Stimulated activated CD4-positive, alpha-beta T cell treated with anti-CD3 and anti-CD28 coated beads, Interleukin-1b, Interleukin-23, amount 100 ng/mL, for 24 hours (primary cell): ENCODE measurements at places on chromosomes 11 and 22.

DNA sequence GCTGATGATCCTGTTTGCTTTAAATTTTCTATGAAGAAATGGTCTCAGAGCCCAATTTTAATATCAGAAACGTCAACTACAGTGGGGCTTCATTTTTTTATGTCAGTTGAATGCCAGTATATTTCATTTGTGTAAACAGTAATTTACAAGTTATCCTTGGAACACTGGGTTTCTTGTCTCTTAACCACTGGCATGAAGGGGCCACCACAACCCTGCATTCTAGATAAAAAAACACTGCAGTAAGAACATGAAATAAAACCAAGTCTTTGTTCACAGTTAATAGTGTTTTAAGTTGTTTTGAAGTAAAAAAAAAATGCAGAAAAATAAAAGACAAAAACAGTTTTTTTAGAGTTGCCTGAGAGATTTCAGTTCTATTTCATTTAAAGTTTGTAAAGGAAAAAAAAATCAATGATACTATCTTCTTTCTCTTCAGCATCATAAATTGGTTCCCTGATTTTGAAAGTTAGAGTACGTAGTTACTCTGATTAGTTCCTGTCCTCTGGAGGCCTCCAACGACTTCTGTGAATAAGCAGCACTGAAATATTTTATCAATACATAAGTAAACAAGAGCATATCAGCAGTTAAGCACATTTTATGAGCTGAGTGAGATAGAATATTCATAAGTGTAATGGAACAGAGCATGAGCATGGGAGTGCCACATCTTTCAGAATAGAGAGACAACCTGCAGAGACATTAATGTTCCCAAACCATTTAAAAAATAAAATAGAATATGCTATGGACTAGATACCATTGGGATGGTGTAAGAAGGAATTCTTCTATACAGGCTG lies 7.8 kb upstream of the DDI1 start:
- no peak for DNase-seq

DNA sequence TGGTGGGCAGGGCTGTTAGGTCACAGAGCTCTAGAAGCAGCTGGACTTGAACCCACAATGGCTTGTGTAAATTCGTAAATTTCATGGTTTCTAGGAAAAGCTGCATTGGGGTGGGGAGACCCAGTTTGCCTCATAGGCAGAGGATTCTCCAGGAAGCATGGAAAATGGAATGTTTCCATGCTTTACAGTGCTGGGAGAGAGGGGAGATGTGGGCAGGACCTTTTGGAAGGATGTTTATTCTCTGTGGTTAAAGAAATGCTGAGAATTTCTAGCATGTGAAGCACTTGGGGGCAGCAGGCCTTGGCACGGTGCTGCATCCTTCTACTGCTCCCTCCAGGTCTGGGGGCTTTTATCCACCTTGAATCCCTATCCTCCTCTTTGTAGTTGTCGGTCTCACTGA lies 46.3 kb downstream of the TRAF6 start:
- DNase-seq: no peak

DNA sequence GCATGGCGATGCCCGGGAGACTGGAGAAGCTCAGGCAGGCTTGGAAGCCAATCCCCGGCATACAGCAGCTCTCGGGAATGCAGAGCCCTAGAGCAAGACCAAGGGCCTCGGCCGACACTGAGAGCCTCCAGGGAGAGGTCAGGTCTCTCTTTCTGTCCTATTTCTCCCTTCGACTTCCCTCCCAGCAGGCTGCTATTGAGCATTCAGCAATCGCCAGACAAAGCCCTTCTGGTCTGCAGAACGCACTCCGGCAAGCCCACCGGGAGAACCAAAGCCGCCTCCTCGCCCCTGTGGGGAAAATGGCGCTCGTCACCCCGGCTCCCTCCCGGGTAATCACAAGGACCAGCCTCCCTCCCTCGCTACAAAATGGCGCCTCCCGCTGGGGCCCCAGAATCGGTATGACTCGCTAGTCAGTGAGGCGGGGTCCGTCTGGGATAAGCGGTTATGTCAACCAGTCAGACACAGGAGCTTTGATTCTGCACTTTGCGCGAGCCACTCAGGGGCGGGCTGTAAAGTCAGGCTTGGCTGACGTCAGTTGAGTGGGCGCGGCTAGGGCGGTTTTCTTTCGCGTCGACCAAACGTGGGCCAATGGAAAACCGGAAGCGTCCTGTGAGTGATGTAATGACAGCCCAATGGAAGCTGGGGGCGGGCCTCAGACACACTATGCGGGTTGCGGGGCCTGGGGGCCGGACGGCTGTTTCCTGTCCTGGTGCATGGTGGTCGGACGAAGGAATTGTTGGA lies at the start of gene ZNF143:
Gene ZNF143, plus strand, starts transcription at position 691 of the 741 bp plus-strand sequence. CDS start 10,297 bp downstream, outside the sequence.
- peak; percentile 100 for DNase-seq

- DNase-seq: no peak
These were observed 89.7 kb upstream of the SHANK2 start for GRCh38 chr11:71342116-71342515.

- DNase-seq: no peak
These were observed 55.7 kb upstream of the SHANK2 start for GRCh38 chr11:71307811-71308645.

DNA sequence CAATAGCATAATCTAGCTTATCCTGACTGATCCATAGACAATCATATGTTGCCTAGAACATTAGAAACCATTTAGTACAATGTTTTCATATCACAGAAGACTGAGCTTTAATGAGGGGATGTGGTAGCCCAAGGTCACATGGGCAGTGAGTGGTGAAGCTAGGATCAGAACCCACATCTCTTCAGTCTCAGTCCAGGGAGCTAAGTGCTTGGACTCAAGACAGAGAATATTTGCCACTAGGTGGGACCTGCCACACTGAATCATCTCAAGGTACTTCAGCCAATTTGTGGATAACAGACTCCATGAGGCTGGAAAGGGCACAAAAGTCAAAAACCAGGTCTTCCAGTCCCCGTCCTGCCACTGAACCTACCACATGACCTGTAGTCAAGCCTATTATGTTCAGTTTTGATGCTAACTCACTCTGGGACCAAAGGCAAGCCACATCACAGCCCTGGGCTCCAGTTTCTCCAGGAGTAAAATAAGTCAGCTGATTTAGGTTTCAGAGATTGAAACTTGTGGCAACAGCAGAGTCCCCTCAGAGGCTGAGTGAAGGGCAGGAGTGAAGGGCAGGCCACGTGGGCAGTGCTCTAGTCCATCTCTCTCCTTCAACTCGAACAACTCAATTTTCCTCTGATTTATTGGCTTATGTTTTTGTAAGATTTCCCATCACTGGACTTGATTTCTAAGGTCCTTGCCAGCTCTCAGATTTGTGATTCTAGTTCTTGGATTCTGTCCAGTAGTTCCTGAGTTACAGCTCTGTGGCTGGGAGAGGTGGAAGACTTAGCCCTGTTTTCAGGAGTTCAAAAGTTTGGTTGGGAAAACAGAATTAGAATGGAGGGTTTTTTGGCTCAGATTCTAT lies 84.6 kb upstream of the PHOX2A start:
- DNase-seq: no peak

GRCh38 chr11:70483077-70483861 lies 84.9 kb downstream of the CTTN start:
- no peak for DNase-seq

DNA sequence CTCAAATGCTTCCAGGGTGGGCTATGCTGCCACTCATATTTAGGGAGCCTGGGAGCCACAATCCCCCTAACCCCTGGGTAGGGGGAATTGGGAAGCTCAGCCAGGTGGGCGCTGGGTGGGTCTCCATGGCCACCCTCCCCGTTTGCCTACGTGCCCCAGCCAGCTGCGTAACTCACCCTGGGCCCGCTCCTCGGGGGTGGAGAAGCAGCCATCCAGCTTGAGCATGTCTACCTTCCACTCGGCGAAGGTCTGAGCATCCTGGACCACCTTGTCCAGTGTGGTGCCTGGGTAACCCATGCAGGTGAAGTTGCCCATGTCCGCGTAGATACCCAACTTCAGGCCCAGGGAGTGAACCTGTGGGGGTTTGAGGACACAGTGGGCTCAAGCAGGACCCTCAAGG lies 3.7 kb downstream of the NAGA start:
- no peak for DNase-seq

DNA sequence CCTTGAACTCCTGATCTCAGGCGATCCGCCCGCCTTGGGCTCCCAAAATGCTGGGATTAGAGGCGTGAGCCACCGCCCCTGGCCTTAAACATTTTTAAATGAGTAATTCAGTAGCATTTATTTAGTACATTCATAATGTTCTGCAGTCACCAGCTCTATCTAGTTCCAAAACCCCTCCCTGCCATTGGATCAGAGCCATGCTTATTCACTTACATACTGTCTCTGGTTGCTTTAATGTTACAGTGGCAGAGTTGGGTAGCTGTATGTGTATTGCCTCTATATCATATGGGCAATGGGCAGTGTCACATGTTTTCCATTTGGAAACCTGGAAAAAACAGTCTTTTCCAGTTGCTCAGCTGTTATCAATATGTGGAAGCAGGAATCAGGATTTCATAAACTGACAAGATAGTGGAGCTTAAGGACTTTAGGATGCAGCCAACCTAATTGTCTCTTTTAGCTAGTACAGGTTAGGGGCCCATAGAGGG lies 10.5 kb downstream of the COA4 start:
- no peak for DNase-seq

GRCh38 chr11:120750647-120751549 lies 239.3 kb downstream of the GRIK4 start:
- no peak for DNase-seq

DNA sequence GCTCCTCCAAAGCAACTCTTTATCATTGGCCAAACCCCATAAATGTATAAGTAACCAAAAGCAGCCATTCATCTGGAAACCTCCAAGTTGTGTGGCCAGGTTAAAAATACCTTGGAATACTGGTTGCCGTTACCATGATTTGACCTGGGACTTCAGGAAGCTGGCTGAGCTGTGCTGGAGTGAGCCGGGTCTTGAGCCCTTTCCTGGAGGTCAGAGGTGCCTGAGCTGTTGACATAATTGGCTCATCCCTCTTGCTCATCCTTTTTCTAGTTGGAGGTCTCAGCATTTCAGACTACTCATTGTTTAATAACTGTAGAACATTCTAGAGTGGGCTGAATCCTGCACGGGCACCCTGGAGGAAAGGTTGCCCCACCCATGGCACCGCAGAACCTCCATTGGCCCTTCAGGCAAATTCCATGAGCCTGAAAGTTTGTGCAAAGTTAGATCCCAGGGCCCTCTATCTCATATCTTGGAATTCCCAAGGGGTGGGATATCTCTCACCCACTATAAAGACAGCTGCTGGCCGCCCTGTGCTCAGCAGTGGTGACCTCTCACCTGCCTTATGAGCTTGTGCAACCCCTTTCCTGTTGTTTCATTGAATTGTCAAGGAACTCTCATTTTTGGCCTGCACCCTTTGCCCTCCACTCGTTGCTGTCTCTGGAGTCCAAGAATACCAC lies 77.0 kb downstream of the C22orf31 start:
- DNase-seq: no peak

DNA sequence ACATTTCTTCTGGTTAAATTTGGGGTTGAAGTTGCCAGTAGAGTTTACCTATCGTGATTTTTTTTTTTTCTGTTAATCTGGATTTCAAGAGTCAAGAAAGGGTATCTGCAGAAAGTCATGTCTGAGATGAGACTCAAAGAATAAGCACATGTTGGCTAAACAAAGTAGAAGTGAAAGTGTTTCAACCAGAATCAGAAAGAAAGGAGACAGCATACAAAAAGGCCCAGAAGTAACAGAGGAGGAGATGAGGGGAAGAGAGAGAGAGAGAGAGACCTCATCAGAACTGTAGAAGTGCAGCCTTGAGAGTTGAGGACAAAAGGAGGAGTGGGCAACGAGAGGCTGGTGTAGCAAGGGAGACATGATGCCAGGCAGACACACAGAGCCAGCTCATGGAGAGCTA lies 54.9 kb downstream of the SVIP start:
- DNase-seq: no peak

- DNase-seq: no peak
These were observed 132.6 kb downstream of the MICAL2 start for GRCh38 chr11:12242966-12243365.

- no peak for DNase-seq
These were observed 21.5 kb upstream of the RAG2 start for GRCh38 chr11:36619502-36619901.

DNA sequence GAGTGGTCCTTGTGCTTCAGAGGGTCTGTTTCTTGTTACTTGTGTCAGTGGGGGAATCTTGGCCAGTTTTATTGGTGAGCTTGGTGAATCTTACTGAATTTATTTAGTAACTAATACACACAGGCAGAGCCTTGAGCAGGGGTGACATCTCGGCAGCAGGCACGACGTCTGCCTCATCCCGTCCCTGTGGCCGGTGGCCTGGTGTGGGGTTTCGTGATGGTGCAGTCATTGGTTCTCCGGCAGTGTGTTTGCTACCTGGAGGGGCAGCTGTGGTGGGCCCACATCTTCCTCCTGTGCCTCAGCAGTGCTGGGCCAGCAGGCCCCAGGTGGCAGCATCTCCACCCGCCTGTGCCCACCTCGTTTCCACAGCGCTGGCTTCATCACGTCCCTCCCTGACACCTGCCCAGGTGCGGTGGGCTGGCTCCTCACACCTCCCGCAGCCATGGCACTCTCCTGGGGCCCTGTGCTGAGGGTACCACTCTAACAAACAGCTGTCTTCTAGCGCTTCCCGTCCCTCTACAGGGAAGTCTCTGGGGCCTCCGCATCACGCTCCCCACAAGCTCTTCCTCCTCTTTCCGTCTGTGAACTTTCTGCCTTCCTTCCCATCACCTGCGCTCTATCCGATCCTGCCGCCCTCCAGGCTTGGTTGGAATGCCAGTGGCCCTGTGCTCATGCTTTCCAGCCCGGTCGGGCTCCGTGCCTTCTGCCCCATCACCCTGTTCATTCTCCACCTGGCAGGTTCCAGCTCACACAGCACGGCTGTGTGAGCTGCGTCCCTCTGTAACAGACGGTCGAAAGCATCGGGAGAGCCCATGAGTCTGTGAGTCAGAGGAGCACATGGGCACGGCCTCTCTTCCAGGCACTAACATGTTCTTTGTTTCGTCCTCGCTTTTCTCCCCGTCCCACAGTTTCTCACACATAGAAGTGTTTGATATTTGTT lies 203.4 kb downstream of the TBC1D22A start:
- no peak for DNase-seq

DNA sequence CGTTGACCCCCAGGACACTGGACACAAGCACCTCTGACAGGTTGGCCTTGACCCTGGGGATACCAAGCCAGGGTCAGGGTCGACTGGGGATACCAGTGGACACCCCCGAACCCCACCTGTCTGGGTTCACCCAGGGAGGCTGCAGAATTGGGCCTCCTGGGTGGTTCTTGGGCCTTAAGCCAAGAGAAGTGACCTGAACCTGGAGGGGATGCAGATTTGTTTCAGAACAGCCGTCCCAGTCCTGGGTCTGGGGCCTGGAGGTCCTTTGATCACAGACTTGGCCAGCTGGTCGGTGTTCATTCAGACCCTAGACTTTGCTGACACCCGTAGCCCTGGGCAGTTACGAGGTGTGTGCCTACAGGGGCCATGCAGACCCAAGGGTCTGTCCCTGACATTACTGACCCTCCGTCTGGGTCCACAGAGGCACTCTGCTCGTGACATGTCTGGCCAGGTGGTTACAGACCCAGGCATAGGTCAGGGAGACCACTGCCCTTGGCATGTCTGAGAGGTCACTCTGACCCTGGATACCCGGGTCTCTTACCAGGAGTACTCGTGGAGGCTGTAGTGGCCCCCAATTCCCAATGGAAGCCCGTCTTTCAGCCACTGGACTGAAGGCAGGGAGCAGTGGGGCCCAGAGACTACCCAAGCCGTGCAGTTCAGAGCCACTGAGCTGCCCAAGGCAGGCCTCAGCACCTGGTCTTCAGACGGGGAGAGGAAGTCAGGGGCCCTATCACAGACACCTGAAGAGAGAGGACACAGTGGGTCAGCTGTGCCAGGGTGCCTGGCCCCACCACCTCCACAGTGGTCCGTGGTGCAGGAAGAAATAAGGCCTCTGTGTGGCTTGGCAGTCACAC lies 6.4 kb downstream of the SIGIRR start:
- DNase-seq: no peak
